ENCODE measurements at places on chromosomes 1 and 21.
A peak's percentile ranks its signal among the peaks of the same experiment; 100 is the strongest.

- DNase-seq = no peak
Observed at GRCh38 chr1:233661376-233662159, 47.7 kb downstream of the KCNK1 start.

GRCh38 chr1:225713281-225713680, 60.4 kb upstream of the ENAH start:
- DNase-seq = no peak

DNA sequence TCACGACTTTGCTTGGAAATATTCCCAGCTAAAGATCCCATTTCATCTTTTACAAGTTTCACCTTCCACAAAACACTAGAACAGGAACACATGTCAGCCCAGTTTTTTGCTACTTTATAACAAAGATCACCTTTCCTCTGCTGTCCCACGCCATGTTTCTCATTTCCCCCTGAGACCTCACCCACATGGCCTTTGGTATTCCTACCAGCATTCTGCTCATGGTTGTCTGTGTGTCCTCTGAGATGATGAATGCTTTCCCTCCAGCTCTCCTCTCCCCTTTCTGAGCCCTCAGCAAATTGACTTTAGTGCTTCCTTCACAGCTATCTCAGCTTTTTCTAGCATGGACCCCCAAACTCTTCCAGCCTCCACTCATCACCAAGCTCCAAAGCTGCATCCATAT, 32.3 kb upstream of the ABCG1 start:
- no peak for DNase-seq

DNA sequence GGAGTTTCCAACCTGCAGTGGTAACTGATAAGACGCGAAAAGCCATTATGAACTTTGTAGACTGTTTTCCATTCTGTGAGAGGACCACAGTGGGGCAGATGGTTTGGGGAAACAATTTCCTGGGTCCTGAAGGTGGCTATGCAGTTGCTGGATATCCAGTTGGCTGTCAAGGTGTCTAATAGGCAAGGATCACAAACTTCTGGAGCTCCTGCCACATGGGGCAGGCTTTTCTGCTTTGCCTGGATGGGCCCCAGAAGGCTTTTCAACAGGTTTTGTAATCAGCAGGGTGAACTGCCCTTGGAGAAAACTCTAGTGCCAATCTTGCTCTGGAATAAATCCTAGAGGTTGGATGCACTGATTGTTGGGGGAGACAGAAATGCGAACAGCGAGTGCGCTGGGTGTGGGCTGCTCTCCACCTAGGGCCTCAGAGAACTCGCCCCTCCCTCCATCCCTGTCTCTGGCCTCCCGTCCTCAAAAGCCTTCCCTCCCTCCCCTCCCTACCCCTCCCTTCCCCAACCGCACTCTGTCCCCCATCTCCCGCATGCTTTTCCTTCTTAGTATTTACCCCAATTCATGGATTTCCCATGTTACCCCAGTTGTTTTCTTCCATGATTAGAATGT, 210.3 kb upstream of the USP24 start:
- no peak for DNase-seq

DNA sequence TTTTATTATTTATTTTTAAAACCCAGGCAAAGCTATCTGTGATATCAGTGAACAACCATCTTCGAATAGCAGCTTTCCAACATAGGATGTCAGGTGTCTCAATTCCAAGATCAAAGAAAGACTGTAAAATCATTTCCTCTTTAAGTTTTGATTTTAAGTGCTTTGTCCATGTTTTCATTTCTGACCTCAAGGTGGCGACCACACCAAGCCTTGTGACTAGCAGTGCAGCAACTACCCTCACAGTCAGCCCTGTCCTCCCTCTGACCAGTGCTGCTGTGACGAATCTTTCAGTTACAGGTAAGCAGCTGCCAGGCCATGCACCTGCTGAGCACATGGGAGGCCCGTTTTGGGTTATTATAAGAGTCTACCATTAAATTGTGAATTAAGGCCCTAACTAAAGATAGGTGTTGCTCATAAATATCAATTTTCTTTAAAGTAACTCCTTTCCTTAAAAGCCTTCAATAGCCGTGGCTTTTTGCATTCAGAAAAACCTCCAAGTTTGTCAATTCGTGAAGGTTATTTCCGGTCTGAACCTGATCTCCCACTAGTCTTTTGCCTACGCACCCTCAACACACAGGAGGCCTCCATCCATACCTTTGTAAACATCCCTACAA, 117.0 kb downstream of the CD247 start:
- peak; percentile 70 for DNase-seq

GRCh38 chr1:9211291-9211811, 23.2 kb upstream of the H6PD start:
- no peak for DNase-seq
